ENCODE measurements at places on chromosomes 7 and 10.

DNA sequence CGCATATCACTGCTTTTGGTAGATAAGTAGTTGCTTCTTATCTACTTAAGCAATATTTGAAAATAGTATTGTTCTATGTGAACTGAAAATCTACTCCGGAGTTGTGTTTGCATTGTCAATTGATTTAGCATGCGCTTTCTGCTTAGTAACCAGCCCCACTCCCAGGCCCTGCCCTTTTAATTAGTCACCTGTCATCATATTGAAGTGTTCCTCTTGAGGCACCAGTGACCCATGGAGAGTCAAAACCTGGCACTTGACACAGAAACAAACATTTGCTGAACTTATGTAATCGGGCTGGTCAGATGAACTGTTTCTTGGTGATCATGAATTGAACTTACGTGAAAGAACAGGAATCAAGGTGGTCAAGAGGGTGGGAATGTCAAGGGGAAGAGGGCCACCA lies 27.8 kb upstream of the CDHR3 start:
- no peak for DNase-seq

DNA sequence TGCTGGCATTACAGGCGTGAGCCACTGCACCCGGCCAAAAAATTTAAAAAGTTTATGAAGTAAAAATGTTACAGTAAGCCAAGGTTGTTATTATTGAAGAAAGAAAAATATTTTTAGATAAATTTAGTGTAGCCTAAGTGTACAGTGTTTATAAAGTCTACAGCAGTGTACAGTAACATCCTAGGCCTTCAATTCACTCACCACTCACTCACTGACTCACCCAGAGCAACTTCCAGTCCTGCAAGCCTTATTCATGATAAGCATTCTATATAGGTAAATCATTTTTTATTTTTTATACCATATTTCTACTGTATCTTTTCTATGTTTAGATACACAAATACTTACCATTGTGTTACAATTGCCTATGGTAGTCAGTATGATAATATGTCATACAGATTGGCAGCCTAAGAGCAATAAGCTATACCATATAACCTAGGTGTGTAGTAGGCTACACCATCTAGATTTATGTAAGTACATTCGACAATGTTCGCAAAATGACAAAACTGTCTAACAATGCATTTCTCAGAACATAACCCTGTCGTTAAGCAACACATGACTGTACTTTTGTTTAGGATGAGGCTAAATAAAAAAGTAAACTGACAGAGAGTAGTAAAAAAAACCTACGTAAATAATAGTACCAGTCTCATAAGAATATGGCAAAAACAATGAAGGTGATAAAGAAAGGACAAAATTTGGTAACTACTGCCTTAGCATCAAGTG lies 77.8 kb upstream of the FAM133B start:
- DNase-seq = no peak

DNA sequence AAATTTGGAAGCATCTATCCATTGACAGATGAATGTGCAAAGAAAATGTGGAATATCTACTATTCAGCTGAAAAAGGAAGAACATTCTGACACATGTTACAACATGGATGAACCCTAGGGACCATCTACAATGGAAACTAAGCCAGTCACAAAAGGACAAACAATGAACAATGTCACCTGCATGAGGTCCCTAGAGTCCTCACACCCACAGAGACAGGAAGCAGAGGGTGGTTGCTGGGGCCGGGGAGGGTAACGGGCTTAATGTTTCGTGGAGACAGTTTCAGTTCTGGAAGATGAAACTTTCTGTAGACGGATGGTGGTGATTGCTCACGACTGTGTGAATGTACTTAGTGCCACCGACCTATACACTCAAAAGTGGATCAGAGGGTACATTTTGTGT lies 282.9 kb downstream of the ADARB2 start:
- DNase-seq = no peak

GRCh38 chr7:92848851-92849250 lies 12.5 kb upstream of the CDK6 start:
- no peak for DNase-seq

DNA sequence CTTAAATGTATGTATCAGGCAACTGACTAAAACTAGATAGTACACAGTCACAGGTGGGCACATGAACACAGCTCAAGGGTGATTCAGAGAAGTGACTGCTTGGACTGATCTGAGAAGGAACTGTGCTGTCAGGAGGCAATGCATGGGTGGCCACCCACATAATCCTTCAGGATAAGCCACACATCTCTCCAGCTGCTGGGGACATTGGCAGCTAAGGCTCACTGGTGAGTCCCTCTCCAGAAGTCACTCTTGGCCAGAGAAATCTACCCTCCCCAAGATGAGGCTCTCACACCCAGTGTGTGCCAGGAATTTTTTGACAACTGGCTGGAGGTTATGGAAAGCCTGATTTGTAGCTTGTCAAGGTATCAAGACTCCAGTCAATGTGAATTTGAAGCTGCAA lies 302.4 kb upstream of the NEBL start:
- no peak for DNase-seq

- no peak for DNase-seq
These were observed 81.3 kb downstream of the FOXL3 start for GRCh38 chr7:371119-371778.

GRCh38 chr10:60896033-60896432 lies 48.0 kb downstream of the RHOBTB1 start:
- DNase-seq = no peak

DNA sequence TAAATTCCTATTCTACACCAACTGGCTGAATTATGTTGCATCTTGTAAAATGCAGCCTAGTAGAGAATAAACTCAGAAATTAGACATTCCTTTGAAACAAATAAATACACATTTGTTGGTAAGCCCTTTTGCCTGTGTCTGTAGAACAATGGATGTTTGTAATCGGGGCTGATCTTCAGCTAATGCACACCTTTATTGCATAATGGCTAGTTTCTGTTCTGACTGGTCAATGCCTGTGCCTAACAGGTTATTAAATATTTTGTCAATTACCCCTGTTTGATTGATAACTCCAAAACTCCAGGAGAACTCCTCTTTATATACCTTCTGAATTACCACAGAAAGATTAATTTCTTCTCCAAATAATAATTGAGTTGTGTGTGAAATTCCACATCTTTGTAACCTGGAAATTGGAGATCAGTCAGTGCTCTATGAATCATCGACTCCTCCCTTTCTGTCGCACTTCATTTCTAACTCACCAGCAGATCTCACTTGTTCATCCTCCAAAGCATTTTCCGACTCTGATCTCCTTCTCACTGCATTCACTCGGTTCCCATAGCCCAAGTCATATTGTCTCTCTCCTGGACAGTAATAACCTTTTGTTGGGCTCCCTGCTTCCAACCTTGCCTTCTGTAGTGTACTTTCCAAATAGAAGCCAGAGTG lies 196.0 kb upstream of the FZD1 start:
- DNase-seq = peak; percentile 23

- no peak for DNase-seq
These were observed 8.8 kb downstream of the AIFM2 start for GRCh38 chr10:70123817-70124216.

DNA sequence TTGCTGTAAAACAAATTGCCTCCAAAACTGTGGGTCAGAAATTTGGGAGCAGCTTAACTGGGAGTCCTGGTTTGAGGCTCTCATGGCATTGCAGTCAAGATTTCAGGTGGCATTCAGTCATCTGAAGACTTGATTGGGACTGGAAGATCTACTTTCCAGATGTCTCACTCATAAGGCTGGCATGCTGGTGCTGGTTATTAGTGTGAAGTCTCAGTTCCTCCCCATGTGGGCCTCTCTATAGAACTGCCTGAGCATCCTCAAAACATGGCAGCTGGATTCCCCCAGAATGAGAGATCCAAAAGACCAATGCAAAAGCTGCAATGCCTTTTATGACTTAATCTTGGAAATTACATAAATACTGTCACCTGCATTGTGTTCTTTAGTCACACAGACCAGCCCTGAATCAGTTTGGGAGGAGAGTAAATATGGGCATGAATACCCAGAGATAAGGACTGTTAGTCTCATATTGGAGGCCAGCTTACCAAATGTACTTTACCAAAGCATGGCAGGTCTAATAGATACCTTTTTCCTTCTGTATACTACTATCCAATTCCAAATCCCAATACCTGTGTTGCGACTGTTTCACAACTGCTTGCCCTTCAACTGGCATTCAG lies 6.5 kb upstream of the HERPUD2 start:
- no peak for DNase-seq

DNA sequence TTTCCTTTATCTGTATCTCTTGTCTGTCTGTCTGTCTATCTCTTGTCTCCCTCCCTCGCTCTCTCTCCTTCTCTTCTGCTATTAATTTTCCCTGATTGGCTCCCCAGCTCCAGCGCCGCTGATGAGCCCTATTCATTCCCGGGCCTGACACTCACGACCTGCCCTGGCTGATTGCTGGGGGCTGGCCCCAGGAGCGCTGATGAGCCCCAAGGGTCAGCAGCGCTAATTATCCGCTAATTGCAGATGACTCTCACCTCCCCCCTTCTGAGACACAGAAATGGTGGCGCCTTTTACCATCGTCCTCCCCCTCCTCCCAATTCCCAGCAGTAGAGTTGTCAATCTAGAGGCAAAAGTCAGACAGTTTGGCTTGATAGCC lies 1.3 kb upstream of the GBX1 start:
- no peak for DNase-seq

- DNase-seq = no peak
These were observed 90.2 kb upstream of the STEAP4 start for GRCh38 chr7:88396948-88397322.

- no peak for DNase-seq
These were observed 31.9 kb downstream of the FAM107B start for GRCh38 chr10:14742815-14743214.

- no peak for DNase-seq
These were observed 966.4 kb downstream of the GRM8 start for GRCh38 chr7:126286317-126286716.

DNA sequence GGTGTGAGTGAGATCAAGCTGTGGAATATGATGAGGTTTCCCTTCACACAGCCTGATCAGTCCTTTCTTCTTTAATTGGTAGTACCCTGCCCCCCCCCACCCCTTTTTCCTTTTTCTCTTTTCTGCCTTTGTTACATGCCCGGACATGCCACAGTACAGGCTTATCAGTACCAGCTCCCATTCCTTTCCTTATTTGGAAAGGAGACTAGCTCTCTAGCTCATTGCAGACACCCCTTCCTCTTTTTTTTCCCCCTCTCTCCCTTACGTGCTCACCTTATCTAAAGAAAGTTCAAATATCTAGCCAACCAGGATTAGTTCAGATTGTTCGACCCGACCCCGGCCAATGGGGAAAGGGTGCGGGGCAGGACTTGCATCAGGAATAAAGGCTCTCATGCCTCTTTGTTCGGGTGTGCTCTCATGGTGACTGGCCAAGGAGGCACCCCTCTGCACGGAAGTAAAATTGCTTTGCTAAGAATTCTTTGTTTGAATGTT lies 230.4 kb downstream of the ACTR3B start:
- DNase-seq = no peak

DNA sequence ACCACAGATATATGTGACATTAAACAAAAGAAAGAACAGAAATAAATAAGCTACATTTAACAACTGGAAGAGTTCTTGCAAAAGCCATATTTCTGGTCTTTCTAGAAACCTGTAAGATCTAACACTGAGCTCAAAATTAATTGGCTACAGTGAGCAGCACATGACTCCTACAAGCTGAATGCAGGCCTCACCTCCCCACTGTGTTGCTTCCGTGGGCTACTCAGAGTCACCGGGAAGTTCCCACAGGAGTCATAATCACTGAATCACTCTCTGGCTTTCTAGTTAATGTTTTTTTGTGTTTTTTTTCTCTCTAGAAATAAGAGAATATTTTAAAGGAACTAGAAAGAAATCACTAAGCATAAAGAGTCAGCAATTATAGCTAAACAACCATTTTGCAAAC lies 10.2 kb upstream of the MRPS24 start:
- DNase-seq = no peak

- no peak for DNase-seq
These were observed 9.8 kb downstream of the WDFY4 start for GRCh38 chr10:48694371-48695030.

GRCh38 chr10:61487506-61487905 lies 34.3 kb upstream of the TMEM26 start:
- peak; percentile 11 for DNase-seq

DNA sequence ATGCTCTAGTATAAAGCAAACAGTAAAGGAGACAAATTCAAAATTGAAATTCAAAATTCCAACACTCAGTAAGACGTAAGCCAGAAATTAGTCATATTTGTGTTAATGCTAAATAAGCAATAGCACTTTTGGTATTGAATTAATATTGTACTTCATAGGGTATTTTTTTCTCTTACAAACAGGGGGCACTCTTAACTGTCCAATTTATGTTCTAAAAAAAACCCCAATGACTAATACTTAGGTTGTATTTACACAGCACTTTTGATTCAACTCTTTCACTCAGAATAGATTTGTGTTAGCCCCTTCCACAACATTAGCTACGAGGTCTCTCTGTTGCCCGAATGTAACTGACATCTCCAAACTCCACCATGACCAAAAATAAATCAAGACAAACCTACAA lies 284.9 kb upstream of the COBL start:
- DNase-seq = no peak

GRCh38 chr10:114458955-114459354 lies 54.7 kb upstream of the AFAP1L2 start:
- peak; percentile 34 for DNase-seq

DNA sequence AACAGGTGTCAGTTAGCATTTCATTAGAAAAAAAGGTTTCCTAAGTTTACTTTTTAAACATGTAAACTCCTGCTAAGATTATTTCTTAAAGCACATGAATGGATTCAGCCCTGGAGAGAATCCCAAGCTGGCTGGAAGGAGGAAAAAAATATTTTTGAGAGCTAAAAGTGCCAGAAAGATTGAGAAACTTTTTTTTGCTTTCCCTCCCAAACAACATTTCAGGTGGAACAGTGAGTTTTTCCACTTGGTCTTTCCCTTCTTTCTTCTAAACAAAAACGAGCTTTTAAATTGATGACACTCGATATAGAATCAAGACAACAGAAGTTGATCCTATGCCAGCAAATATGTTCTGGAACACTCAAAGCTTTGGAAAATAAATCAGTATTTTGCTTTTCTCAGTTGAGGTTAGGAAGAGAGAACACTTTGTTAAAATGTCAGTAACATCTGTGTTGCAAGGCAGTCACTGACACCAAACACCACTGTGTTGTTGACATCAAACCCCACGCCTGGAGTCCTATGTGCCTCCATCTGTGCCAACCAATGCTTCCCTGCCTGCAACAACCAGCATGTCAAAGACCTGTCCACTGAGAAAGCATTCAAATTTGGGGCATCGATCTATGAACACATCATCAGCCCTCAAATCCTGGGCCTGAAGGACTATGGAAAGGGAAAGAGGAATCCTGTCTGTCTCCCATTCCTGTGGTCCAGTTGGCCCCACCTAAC lies 22.9 kb upstream of the INSIG1 start:
- no peak for DNase-seq

GRCh38 chr7:110760341-110760740 lies 330.6 kb upstream of the LRRN3 start:
- no peak for DNase-seq

Data from urothelium cell line (cell line).